A172 (cell line): ENCODE measurements at places on chromosomes 16 and 17.

DNA sequence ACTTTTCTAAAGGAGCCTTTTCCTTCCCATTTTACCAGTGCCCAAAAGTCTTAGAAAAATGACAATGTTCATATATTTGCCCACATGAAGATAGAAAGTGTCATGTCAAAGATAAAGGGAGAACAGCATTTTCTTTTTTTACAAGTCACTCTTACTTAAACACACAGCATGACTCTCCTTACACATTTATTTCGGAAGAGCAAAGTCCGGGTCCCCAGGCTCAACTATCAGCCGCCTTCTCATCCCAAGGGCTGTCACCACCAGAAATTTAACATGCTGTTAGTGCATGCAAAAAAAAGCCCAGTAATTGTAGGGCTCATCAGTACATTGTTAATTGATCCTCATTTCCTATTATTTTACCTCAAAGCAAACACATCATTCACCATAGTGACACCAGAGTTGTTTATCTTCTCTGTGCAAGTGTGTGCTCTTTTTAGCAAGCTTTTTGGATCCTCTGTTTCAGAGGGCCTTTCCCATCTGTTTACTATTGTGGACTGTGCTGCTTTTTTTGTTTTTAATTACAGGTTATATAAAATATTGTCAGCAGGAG is 560.3 kb downstream of the WWOX start:
- DNase-seq, result no peak

DNA sequence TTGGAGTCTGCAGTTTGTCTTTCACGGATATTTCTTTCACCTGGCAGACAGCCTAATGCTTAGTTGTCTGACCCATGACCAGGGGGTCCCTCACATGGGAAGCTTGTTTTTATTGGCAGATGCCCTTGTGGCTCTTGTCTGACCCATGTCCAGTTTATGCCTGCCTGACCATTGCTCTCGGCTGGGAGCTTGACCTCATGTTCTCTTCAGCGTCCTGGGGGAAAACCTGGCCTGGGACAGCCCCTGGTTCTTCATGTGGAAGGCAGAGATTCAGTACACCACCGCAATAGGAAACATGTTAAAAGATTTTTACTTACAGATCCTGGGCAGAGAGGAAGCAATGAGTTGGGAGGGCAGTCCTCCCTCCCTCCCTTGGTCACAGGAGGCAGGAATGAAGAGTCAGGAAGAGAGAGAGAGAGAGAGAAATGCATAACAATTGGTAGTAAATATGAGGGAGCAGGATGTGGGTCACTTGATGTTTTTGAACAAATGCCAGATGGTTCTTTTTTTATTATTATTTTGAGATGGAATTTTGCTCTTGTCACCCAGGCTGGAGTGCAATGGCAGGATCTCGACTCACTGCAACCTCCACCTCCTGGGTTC is 302.7 kb upstream of the MYOCD start:
- no peak for DNase-seq

GRCh38 chr17:67379251-67379630 is 2.2 kb downstream of the PITPNC1 start:
- DNase-seq, result no peak

DNA sequence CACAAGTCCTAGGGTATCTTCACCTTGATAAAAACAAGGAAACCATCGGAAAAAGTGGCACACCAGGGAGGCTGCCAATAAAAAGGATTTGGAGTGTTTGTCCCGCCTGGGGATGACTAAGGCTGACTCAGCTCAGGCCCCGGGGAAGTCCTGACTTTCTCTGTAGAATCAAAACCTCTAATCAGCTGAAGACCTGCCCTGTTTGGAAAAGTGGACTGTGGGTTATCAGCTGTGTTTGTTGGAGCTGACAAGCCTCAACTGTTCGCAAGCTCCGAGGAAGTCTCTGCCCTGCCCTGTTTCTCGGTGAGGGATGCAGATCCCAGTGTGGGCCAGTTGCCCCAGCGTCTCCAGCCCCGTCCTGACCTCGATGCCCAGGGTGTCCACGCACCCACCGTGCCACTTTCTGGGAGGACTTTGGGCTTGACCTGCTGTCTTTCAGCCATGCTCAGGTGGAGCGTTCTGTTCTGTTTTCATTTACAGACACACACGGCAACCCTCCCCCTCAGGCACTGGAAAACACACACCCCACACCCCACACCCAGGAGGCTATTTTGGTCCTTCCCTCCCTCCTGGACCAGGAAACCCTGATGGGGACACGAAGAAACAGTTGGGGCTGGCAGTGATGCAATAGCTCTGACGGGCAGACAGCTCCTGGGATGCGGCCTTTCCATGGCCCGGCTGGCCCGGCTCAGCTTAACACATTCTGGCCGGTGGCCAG is 27.6 kb upstream of the PITPNA start:
- peak; percentile 98 for DNase-seq

DNA sequence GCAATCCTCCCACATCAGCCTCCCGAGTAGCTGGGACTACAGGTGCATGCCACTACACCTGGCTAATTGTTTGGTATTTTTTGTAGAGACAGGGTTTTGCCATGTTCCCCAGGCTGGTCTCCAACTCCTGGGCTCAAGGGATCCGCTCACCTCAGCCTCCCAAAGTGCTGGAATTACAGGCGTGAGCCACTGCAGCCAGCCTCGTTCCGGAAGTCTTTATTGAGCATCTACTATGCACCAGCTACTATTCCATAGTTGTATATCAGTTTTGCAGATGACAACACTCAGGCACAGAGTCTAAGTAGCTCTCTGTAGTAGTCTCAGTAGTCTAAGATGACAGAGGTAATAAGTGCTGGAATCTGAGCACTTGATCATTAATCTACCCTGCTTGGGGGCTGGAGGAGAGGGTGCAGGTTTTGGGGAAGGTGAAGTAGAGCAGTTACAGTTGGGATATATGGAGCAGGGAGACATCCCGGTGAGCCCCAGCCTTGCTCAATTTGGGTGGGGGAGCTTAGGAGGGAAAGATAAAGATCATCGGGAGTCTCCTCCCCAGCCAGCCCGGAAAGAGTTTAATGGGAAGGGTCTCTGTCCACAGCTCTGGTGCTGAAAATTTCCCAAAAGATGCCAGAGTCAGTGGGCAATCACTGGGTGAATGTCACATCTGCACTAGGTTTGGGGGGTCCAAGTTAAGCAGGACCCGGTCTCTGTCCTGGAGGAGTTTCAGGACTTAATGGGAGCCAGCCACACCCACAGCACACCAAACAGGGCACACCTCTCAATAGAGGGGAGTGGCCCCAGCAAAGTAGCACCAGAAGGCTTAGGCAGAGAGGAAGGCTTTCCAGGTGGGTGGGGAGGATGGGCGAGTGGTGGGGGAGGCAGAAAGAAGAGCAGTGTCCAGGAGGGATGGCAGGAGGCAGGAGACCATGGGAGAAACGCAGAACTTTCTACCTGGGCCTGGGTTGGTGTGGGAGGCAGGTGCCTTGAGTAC is 1.7 kb downstream of the OTOP3 start:
- DNase-seq, result no peak

DNA sequence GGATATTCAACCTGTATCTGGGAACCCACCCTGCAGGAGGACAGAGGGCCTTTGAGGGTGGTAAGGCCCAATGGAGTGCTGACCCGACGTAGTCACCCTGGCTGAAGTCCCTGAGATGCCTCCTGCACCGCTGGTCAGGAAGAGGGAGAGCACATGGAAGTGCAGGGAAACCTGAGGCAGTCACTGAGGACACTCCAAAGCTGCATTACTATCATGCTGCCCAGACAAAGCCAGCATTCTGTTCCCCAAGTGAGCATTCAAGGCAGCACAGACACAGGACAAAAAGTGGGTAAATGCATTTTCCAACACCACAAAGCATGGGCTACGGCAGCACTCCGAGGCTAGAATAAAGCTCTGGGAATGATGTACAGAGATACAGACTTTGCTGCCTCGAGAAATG is 46.8 kb upstream of the BCAR1 start:
- no peak for DNase-seq

GRCh38 chr16:3792472-3793012 is 75.2 kb upstream of the TRAP1 start:
- DNase-seq, result no peak

- DNase-seq, result no peak
These were observed 2.5 kb upstream of the FBXL19 start for GRCh38 chr16:30920891-30921290.

GRCh38 chr16:89054714-89055113 is 38.9 kb upstream of the ACSF3 start:
- no peak for DNase-seq

DNA sequence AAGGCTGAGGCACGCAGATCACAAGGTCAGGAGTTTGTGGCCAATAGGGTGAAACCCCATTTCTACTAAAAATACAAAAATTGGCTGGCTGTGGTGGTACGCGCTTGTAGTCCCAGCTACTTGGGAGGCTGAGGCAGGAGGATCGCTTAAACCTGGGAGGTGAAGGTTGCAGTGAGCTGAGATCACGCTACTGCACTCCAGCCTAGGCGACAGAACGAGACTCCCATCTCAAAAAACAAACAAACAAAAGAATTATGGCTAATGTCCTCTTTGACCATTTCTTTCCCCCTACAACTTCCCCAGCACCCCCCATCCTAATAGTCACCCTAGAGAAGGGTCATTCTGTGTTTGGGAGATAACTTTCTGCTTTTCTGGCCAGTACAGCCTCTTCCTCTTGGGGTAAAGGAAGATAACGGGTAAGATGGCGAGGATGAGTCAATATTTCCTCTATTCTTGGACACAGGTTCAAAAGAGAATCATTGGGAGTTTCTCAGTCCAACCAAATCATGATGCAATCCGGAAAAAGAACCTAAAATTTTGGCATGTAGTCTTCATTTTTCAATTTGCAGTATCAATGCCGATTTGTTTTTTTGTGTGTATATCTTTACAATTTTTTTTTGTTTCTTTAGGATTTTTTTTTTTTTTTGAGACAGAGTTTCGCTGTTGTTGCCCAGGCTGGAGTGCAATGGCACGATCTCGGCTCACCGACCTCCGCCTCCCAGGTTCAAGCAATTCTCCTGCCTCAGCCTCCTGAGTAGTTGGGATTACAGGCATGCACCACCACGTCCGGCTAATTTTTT is 107.6 kb upstream of the MED13 start:
- no peak for DNase-seq

DNA sequence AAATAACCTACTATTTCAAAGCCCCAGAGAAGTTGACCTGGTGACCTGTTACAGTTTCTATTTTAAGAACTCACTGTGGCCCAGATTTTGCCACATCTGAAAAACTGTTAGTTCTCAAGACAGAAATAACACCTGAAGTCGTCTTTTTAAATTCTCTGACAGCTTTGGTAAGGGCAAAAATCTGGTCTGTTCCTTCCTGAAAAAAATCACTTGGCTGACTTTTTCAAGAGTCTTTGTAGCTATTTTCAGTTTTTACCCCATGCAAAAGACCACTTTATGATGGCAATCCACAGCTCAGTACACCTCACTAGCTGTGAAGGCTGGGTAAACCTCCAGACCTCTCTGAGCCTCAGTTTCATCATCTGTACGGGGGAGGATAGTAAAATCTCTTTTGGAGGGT is 60.7 kb upstream of the SREBF1 start:
- DNase-seq, result no peak

- no peak for DNase-seq
These were observed 4.8 kb upstream of the MAPT start for GRCh38 chr17:45889579-45889978.

GRCh38 chr16:87674419-87674818 is 72.1 kb downstream of the JPH3 start:
- DNase-seq, result no peak
